Natural killer cell (primary cell): ENCODE measurements at places on chromosomes 4 and X. TPM values are rescaled to one million over a fixed set of nuclear protein-coding genes. Genes with fewer than 3 reads are reported as not detected.

The RHOXF2B gene
- not detected for total RNA-seq

The C4orf50 gene
- total RNA-seq, result 0.63 TPM

The ANOS1 gene
- total RNA-seq, result not detected

The PCSK1N gene
- 0.89 TPM for total RNA-seq

The FAM9C gene
- not detected for total RNA-seq

The MAGEC2 gene
- not detected for total RNA-seq

The TMSB15A gene
- total RNA-seq, result not detected

The CLDN34 gene
- total RNA-seq, result not detected

The CENPVL2 gene
- not detected for total RNA-seq

The FABP2 gene
- not detected for total RNA-seq

The GABRE gene
- total RNA-seq, result not detected

The SSX3 gene
- total RNA-seq, result not detected

The SRPX2 gene
- total RNA-seq, result not detected

The CTAG2 gene
- not detected for total RNA-seq

The SLC2A9 gene
- total RNA-seq, result 5.5 TPM

The PABPC1L2A gene
- total RNA-seq, result not detected

The MORC4 gene
- total RNA-seq, result 3.6 TPM

The SOWAHD gene
- 0.23 TPM for total RNA-seq

The CACNA1F gene
- total RNA-seq, result 0.48 TPM

The TASL gene
- total RNA-seq, result 4.0 TPM

The MBNL3 gene
- total RNA-seq, result 64.3 TPM

The F9 gene
- total RNA-seq, result not detected

The SASH3 gene
- total RNA-seq, result 403 TPM

The BEND2 gene
- total RNA-seq, result 1.3 TPM

The RIPPLY1 gene
- not detected for total RNA-seq

The IL13RA2 gene
- total RNA-seq, result not detected

The PPP2R2C gene
- total RNA-seq, result not detected

The HSFX3 gene
- total RNA-seq, result not detected

The GRIA3 gene
- total RNA-seq, result not detected

The SPANXN3 gene
- not detected for total RNA-seq

The TAF7L gene
- not detected for total RNA-seq

The NALF2 gene
- not detected for total RNA-seq

The NLGN4X gene
- not detected for total RNA-seq
